ENCODE measurements at places on chromosomes 16 and 17.
A peak's percentile ranks its signal among the peaks of the same experiment; 100 is the strongest.

DNA sequence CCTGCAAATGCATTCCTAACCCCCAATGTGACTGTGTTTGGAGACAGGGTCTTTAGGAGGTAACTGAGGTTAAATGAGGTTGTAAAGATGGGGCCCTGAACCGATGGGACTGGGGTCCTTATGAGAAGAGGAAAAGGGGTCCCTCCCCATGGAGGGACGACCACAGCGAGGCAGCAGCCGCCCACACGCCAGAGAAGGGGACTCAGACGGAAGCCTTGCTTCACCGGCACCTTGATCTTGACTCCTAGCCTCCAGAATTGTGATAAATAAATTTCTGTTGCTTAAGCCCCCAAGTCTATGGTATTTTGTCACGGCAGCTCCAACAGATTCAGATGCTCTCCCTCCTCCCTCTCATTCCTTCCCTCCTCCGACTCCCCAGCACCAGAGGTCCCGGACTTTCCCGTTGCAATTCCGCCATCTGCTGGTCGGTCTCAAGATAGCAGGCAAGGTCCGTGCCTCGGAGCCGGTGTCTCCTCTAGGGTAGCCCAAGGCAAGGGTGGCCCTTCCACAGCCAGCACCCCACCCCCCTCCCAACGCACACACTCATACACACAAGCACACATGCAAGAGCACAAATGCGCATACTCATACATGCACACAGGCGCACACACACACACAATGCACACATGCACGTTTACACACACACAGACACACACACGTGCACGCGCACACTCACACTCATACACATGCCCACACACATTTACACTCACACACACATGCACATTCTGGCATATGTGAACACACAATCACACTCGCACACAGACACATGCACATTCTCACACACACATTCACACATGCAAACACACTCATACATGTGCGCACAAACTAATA, 23.1 kb upstream of the C16orf78 start:
- peak; percentile 15 for DNase-seq

GRCh38 chr16:30929167-30929566, 5.8 kb downstream of the FBXL19 start:
- no peak for DNase-seq

- DNase-seq, result no peak
These were observed 26.1 kb upstream of the CYTH1 start for GRCh38 chr17:78808163-78808562.

DNA sequence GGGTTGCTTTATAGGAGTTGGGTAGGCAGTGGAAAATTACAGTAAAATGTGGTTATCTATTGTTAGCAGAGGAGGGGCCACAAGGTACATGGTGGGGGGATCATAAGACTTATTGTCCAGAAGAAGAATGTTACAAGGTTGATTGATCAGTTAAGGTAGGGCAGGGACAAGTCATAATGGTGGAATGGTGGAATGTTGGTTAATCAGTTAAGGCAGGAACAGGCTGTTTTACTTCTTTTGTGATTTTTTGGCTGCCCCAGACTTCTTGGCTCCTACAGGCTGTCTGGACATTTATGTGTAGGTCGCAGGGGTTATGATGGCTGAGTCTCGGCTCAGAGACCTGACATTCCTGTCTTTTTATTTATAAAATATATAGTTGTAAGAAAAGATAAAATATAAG, 2277.1 kb downstream of the TP53TG3F start:
- no peak for DNase-seq

GRCh38 chr16:81946206-81946605, 65.1 kb downstream of the SDR42E1 start:
- DNase-seq, result no peak

- peak; percentile 88 for DNase-seq
These were observed 647 bp downstream of the UNK start for GRCh38 chr17:75785016-75785890.

- no peak for DNase-seq
These were observed 879.4 kb downstream of the CDH11 start for GRCh38 chr16:64242492-64242891.

GRCh38 chr16:24116046-24116776, 139.9 kb upstream of the CACNG3 start:
- no peak for DNase-seq

DNA sequence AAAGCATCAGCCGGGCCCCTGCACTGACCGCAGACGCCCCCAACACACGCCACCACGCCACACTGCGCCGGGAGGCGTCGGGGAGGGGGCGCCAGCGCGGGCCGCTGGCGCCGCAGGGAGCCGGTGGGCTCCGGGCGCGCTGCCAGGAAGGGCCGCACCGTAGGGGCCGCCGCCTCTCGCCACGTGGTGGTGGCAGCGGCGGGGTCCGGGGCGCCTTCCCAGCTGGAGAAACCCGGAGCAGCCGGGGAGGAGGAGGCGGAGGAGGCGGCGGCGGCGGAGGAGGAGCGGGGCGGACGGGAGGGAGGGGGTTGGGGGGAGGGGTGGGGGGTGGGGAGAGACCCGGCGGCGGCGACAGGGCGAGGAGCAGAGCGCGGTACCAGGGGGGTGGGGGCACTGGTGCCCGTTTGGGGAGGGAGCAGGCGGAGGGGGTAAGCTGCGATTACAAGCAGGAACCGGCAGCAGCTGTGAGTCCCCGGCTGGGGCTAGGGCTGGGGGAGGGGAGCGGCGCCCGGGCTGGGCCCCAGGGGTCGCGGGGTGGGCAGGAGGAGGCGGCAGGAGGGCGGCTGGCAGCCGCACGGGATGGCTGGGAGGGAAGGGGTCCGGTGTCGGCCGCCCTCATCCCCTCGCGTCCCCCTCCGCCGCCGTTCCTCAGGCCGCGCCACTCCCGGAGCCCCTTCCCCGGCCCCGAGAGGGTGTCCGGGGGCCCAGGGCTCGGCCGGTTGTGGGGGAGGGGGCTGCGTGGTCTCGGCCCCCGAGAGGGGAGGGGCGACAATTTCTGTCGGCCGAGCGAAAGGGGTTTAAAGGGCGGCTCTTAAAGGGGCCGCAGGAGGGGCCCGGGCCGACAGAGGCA, at the start of gene TBKBP1:
Gene TBKBP1 (plus strand): TSS at position 431 of the 850 bp plus-strand sequence. CDS start 1,952 bp downstream, outside the sequence.
- DNase-seq, result peak; percentile 40

GRCh38 chr16:16857603-16858283, 478.8 kb downstream of the NPIPA7 start:
- no peak for DNase-seq

DNA sequence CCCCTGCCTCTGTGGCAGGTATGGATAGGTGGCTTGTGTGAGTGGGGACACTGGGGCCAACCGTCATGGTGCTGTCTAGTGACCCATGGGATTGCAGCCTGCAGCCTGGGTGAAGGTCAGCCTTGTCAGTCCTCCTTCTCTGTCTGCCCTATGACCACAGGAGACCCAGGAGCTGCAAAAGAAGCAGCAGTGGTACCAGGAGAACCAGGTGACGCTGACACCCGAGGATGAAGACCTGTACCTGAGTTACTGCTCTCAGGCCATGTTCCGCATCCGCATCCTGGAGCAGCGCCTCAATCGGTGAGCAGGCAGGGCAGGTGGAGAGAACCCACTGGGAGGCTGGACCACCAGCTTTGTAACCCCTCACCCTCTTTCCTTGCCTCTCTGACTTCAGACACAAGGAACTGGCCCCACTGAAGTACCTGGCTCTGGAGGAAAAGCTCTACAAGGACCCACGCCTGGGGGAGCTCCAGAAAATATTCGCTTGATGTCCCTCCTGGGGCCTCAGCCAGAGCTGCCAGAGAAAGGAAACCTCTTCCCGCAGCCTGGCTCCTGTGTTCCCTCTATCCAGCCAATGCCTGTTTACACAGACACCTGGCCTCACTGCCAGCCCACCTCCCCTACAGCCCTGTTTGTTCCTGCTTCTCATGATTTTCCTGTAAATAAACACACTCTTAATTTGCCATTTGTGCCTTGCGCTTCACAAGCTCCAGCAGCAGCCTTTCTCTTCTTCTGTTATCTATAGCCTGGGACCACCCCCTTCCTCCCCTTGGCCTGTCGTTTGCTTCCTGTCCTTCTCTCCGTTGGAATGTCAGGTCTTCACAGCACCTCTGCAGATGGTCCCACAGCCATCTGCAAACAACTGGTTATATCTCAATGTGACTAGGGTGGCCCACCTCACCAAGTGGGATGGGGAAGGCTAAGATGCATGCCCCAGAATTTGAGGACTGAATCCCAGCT, 4.5 kb upstream of the KATNB1 start:
- no peak for DNase-seq

GRCh38 chr17:72282439-72283029, 161.7 kb downstream of the SOX9 start:
- DNase-seq, result no peak
